ENCODE measurements at places on chromosomes 11 and 22.

DNA sequence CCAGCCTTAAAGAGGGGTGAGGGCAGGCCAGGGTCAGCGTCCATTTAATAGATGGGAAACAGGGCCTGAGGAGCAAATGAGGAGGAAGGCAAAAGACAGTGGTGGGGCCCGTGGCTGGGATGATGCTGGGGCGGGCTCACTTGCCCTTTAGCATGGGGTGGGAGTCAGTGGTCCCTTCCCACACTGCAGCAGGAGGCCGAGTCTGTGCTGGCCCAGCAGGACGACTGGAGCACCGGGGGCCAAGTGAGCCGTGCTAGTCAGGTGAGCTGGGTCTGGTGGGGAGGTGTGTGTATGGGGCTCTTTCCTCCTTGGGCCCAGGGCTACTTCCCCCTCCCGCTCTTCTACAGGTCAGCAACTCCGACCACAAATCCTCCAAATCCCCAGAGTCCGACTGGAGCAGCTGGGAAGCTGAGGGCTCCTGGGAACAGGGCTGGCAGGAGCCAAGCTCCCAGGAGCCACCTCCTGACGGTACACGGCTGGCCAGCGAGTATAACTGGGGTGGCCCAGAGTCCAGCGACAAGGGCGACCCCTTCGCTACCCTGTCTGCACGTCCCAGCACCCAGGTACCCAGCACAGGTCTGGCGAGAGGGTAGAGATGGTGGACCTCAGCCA lies 12.8 kb downstream of the SCYL1 start:
- no peak for DNase-seq

DNA sequence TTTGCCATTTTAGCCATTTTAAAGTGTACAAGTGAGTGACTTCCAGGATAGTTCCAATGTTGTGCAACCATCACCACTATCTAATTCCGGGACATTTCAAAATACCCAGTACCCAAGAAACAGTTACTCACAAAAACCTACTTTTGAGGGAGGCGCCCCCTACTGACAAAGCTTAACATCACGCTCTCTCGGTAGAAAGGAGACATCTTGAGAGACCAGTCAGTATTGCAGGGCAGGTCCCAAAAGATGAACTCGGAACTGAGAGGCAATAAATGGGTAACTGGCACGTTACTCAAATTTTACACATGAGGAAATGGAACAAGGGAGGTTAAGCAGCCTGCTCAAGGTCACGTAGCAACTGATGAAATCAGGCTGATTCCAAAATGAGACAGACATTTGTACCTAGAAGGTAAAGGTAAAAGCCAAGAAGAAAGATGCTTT lies 50.0 kb upstream of the POU2AF1 start:
- DNase-seq: no peak

- no peak for DNase-seq
Measured at GRCh38 chr11:111047374-111047773, 198.2 kb upstream of the POU2AF2 start.

GRCh38 chr11:31895926-31896325 lies 84.8 kb upstream of the PAX6 start:
- no peak for DNase-seq

DNA sequence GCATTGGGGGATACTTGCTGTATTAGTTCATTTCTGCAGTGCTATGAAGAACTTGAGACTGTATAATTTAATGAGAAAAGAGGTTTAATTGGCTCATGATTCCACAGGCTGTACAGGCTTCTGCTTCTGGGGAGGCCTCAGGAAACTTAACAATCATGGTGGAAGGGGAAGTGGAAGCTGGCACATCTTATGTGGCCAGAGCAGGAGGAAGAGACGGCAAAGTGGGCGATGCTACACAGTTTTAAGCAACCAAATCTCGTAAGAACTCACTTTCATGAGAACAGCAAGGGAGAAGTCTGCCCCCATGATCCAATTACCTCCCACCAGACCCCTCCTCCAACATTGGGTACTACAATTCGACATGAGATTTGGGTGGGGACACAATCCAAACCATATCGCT lies 55.1 kb downstream of the TMPRSS5 start:
- DNase-seq: no peak

GRCh38 chr11:102914238-102915043 lies 39.7 kb upstream of the MMP12 start:
- DNase-seq: peak; percentile 20

GRCh38 chr22:20440637-20441591 lies 3.3 kb upstream of the SCARF2 start:
- DNase-seq: no peak

DNA sequence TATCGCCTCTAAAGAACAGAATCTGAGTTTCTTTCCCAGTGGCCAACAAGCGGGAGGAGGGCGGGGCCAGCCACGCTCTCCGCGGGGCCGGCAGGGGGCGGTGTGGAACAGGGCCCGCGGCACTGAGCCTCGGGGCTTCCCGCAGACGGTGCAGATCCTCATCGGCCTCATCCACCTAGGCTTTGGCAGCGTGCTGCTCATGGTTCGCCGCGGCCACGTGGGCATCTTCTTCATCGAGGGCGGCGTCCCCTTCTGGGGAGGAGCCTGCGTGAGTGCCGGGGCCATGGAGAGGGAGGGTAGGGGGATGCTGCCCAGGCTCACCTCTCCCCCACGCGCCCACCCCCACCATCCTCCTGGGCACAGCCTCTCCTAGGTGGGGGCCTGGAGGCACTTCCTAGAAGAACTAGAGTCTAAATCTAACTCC lies 10.7 kb downstream of the MS4A15 start:
- no peak for DNase-seq

DNA sequence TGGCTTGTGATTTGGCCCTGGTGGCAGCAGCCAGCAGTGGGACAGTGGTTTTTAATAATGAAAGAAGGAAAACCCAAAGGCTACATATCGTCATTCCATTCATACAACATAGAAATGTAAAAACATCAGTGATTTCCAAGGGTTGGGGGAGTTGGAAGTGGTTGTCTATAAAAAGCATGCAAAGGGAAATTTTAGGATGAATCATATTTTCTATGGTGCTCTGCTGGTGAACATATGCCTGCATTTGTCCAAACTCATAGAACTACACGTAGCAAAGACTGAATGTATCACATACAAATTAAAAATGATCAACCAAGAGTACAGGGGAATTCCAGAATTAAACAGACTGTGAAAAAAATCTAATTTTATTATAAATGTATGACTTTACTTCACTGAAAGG lies 11.1 kb downstream of the OR5B3 start:
- DNase-seq: no peak

- DNase-seq: no peak
Measured at GRCh38 chr22:23419171-23419570, 160.9 kb downstream of the IGLL1 start.

DNA sequence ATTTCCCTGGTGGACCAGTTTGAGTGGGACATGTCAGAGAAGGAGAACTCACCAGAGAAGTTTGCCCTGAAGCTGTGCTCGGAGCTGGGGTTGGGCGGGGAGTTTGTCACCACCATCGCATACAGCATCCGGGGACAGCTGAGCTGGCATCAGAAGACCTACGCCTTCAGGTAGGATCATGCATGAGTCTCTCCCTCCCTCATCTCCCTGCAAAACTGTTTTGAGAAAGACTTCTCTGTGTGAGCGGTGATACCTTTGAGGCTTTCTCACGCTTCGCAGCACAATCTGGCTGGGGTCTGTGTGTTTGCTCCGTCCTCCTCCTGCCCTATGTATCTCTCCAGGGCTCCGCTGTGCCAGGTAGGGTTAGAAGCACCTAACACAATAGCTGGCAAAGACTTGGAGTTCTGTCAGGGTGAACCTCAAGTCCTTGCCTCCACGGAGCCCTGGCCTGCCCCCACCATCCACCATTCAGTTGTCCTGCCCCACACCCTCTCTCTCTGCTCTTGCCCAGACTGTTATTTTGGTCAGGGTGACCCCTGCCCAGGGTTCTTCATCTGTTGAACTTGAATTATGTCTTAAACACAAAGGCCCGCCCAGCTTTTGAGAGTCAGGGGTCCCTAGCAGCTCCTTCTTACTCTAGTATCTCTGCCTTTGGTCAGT lies 13.4 kb downstream of the DERL3 start:
- no peak for DNase-seq

GRCh38 chr11:7759010-7759409 lies 37.7 kb downstream of the OR5P2 start:
- DNase-seq: no peak

- DNase-seq: no peak
Measured at GRCh38 chr11:102239911-102240310, 77.4 kb upstream of the BIRC3 start.

DNA sequence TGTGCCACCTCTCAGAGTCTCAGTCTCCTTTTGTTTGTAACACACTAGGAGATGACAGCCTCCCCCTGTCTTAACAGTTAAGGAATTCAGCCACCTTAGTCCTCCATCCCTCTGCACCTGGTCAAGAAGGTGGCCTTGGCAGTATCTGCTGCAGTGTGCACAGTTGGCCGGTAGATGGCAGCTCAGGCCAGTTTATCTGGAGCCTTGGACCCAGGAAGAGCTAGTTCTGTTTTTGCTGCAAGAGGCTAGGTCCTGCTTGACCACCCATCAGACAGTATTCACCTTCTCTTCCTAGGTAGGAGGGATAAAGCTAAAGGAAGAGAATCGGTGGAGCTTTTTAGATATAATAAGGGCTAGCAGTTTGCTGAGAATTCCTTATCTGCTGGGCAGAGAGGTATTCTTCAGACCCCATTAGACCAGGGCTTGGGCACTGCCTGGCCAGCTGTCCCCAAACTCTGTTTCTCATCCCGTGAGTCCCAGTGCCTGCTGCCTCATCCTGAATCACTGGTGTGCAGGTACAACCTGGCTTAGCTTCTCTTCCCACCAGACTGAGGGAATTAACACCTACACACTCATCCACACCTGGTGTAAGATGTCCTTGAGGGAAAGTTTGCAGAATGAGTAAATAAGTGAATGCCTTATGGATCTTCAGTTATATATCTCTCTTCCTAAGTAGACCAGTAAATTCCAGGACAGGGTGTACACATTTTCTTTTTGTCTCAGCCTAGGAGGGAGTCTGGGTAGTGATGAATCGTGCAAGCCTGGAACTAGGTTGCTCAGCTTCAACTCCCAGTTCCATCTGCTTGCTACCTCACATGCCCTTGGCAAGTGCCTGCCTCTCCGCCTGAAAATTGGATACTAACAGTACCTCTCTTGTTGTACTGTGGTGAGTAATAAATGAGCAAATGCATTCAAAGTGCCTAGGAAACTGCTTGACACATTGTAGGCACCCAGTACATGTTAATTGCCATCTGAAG lies 70.8 kb upstream of the NARS2 start:
- DNase-seq: peak; percentile 27

- no peak for DNase-seq
Measured at GRCh38 chr11:61911701-61912529, 5.5 kb downstream of the RAB3IL1 start.

DNA sequence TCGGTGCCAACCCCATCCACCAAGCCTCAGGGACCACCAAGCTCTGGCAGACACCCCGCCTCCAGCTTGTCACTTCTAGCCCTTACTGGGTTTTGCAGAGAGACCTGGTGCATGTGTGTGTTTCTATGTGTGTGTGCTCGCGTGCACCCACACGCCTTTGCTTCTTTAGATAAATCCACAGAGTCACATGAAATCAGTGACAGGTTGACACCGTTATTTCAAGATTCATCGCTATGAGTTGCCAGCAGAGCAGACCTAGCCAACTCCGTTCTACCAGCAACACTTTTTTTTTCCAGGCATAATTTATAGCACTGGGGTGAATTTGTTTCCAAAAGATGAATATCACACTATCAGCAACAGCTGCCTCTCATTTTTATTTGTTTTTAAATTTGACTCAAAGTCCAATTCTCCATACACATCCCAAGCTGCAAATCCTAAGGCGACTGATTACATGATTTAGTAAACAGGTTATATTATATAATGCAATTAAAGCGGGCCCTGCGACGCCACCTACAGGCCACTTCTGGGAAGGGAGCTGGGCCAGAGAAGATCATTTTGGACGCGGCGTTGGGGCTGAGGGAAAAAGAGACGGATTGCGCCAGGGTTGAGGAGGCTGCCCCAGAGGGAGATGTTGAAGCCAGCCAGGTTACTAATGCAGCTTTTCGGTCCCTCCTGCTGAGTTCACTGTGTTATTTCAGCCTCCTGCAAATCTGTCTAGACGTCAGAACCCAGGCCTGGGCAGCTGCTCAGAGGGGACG lies 150.5 kb downstream of the FEZ1 start:
- peak; percentile 27 for DNase-seq

DNA sequence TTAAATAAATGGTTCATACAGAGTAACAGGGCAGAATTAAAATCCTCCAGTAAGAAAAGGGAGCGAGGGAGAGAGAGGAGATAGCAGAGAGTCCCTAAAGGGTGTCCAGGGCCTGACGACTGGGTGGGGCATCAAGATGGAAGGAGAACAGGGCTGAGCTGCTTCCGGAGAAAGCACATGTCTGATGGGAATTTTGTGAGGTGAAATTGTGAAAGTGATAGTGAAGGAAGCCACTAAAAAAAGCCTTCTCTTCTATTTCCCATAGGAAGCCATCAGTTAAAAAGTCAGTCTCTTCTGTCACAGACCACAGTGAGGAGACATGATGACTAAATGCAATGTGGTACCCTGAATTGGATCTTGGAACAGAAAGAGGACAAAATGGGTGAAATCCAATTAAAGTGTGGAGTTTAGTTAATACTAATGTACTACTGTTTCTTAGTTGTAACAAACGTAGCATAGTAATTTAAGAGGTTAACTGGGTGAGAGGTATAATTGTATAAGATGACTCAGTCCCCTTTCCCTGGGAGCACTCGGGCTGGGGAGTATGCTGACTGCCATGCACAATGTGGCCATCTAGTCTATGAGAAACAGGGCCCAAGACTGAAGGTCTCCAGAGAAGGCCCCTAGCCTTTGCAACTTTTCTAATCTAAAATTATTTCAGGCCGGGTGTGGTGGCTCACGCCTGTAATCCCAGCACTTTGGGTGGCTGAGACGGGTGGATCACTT lies 29.5 kb upstream of the FCHSD2 start:
- no peak for DNase-seq

- DNase-seq: peak; percentile 87
Measured at GRCh38 chr11:118605116-118605867, 2.1 kb upstream of the PHLDB1 start.

- no peak for DNase-seq
Measured at GRCh38 chr11:105891685-105892084, 130.4 kb downstream of the MSANTD4 start.

DNA sequence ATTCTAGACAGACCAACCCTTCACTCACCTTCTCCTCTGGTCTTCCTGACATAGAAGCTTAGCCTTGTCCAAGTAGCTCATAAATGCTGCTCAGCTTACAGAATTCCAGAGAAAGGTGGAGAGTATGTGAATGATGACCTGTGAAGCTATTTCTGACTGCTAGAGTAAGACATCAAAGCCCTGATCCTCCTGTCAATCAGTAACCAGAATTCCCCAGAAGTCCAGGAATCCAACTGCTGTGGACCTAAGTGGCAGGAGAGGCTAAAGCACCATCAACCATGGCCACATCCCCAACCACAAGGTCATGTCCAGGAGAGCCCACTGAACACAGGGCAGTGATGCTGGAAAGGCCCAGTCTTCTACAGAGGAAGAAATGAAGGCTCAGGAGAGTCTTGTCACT lies 2.6 kb downstream of the OR51G2 start:
- DNase-seq: no peak

Measured in fibroblast of skin of left biceps (primary cell).